ENCODE measurements at places on chromosomes 2 and 18. TPM values are rescaled to one million over a fixed set of nuclear protein-coding genes. Genes with fewer than 3 reads are reported as not detected.
A peak's percentile ranks its signal among the peaks of the same experiment; 100 is the strongest.

GRCh38 chr2:235328991-235329390 is 164.9 kb upstream of the AGAP1 start:
- no peak for DNase-seq

- DNase-seq, result no peak
Measured at GRCh38 chr2:19500126-19500525, 141.7 kb upstream of the OSR1 start.

- DNase-seq, result no peak
Measured at GRCh38 chr2:182917924-182918323, 51.5 kb upstream of the FRZB start.

- DNase-seq, result peak; percentile 90
Measured at GRCh38 chr2:237291138-237291792, 122.7 kb downstream of the COL6A3 start.

DNA sequence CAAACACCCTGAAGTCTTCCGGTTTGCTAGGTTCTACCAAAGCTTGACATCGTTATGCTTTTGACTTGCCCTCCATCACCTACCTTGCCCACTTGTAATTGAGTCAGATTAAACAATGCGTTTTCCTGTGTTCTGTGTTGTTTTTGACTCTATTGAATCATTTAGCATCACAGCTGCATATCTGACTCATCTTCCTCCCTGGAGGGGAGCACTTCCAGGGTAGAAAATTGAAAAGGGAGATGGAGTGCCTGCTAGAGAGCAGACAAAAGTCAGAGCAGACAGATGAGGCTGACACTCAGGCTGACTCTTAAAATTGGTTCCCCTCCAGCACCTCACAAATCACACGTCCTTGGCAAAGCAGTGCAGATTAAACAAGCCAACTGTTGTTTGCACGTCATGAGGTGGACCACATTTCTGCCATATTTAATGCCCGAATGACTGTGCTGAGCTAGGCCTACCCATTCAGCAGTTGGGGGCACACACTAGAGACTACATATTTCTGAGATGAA is 2.2 kb downstream of the MPP4 start:
- no peak for DNase-seq

DNA sequence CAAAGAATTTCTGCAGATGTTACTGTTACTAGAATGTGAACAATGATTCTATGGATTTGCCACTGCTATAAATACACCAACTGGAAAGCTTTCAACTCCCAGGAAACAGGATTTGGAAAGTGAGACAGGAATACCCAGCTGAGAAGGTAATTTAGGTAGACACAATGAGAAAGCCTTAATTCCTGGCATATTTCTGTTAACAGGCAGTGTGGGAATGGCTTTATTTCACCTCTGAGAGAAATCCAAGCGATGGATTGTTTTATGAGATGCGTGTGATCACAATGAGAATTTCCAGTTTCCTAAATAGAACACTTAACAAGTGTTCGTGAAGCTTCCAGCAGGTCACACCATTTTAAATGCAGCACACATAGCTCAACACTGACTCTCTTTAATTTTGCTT is 133.0 kb downstream of the SLC8A1 start:
- DNase-seq, result no peak

DNA sequence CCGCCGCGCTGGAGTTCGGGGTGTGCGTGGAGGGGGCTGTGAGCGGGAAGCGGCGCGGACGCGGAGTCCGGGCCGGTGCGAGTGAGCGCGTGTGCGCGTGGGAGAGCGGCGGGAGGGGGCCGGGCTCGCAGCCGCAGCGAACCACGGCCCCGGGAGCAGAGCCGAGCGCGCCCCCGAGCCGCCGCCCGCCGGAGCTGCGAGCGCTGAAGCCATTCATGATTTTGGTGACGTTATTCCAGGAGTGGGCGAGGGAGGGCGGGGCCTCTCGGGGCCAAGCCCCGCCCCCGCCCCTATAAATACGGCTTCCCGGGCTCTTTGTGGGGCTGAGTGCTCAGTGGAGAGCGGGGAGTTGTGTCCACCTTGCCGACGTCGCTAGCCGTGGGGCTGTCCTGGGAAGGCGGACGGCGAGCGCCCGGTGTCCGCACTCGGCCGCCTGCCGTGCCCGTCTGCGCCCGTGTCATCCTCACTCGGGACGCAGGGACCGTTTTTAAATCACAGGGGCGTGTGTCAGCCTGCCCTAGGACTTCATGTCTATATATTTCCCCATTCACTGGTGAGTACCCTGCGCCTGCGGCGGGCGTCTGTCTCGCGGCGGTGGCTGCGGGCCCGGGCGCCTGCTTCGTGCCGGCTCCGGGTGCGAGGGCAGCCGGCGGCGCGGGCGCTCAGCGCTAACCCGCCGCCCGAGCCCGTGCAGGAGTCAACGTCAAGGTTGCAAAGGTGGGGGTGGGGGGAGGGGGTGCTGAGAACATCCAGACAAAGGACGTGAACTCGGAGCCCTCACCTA is at the start of gene LBH:
Gene LBH (plus strand): TSS at position 323 of the 784 bp plus-strand sequence. CDS start 205 bp downstream, at position 528.
- DNase-seq, result peak; percentile 54

The MC2R gene
- not detected for total RNA-seq

The PRKAG3 gene
- total RNA-seq, result not detected

The SIX3 gene
- total RNA-seq, result not detected

The CRYGC gene
- not detected for total RNA-seq

The SLC9A2 gene
- 0.71 TPM for total RNA-seq

The AOX1 gene
- total RNA-seq, result 69.9 TPM

The CAPN13 gene
- 1.1 TPM for total RNA-seq
